ENCODE measurements at places on chromosomes 6 and 20.

DNA sequence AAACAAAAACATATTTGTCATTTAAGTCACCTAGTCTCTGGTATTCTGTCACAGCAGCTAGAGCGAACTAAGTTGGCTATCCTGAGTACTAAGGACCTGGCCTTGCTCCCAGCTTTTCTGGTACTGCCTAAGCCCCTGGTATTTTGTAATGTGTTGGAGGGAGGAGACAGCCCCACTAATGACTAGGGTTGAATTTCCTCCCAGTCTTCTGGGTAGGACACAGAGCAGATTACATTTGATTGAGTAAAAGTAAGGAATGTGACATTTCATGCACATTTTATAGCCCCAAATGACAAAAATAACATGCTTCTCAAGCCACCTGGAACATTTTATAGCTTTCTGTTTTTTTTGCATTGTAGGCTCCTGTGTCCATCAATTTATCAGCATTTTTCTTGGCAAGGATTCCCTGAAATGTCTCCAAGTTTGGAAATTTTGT is 47.9 kb upstream of the DDR1 start:
- no peak for DNase-seq

DNA sequence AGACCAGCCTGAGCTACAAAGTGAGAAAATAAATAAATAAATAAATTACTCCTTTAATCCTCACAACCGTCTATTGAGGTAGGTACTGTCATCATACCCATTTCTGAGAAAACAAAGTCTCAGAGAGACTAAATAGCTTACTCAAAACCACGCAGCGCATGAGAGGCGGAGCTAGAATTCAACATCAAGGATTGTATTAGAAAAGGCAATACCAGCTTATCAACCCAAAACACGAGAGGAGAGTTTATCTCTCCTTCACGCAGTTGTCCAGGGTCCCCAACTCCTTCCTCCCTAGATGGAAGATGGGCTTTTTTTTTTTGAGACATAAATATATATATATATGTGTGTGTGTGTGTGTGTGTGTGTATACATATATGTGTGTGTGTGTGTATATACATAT is 12.2 kb downstream of the HNF4A start:
- DNase-seq: no peak

- no peak for DNase-seq
Observed at GRCh38 chr6:149499066-149499465, 14.3 kb upstream of the ZC3H12D start.

GRCh38 chr6:2412731-2413130 is 167.3 kb upstream of the GMDS start:
- no peak for DNase-seq

- no peak for DNase-seq
Observed at GRCh38 chr6:122806291-122806690, 17.2 kb downstream of the SMPDL3A start.

DNA sequence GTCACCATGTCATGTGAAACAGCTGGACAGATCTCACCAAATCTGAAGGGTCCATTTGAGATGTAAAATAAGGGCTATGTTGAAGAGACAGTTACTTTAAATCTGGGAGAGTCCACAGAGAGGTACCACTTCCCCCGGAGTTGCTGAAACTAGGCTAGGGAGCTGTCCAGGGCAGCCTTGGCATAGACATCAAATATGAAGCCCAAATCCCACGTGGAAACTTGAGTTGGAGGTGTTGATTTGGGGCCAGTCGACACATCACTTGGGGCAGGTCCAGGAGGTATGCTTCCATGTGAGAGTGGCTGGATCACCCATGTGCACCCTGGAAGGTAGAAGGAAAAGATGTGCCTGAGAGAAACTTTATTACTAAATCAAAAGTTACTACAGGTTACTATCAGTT is 12.0 kb upstream of the SERPINB9 start:
- DNase-seq: no peak

DNA sequence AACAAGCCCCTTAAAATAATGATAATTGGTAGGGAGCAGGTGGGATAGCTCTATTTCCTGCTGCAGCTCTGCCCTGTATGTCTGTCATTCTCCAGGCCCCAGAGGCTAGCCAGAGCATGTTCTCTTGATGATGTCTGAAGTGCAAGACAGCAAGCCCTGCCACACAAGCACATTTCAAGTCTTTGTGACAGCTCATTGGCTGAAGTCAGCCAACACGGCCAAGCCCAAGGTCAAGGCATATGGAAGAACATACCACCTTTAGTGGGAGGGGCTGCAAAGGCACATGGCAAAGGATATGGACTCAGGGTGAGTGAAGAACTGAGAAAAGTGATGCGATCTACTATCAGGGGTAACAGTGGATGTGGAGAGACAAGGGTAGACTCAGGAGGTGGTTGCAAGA is 116.1 kb downstream of the PRND start:
- no peak for DNase-seq

DNA sequence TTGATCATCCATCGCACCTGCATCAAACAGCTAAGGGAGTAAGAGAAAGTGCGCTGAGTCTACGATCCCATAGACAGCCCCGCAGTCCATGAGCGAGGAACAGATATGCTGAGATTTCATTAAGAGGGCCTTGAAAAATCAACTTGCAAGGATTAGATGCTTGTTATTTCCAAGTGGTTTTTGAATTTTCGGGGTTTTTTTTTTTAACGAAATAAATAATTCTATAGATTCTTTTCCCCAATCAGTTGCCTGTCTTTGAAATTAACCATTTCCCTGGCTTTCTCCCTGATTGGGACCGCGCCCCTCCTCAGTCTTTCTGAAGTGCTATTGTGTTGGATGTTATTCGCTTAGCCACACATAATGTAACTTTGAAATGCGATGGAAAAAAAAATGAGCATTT is 48.6 kb downstream of the GNAS-AS1 start:
- DNase-seq: no peak

- DNase-seq: no peak
Observed at GRCh38 chr20:3784863-3785239, 1.7 kb downstream of the CENPB start.

DNA sequence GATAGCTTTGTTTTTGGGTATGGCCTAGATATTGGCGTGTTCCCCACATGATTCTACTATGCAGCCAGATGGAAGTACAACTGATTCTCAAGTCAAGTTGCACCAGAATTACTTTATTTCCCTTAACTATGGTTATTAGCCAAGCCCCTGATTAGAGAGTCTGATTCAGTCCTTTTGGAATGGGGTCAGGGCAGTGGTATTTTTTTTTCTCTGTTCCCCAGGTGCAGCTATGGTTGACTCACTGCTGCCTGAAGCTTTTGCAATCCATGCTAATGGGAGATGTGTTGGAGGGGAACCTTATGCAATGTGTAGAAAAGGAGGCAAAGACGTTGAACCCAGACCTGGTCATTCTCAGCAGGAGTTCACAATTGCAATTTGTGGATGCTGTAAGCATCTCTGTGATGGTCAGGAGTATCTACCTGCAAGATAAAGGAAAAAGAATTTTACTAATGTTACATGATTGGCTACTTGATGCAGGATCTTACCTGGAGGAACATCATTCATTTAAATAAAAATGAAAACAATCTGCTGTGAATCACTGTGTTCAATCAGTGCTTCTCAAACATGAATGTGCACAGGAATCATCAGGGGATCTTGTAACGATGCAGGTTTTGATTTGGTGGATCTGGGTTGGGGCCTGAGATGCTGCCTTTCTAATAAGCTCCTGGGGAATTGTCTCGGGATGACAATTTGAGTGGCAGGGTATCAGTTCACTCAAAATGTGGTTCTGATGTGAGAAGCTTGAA is 49.4 kb downstream of the PFDN4 start:
- no peak for DNase-seq

- no peak for DNase-seq
Observed at GRCh38 chr6:35476004-35476403, 7.8 kb downstream of the RPL10A start.

- no peak for DNase-seq
Observed at GRCh38 chr20:9928281-9928737, 89.4 kb upstream of the PAK5 start.

GRCh38 chr6:135319819-135320218 is 138.7 kb downstream of the MYB start:
- DNase-seq: no peak

DNA sequence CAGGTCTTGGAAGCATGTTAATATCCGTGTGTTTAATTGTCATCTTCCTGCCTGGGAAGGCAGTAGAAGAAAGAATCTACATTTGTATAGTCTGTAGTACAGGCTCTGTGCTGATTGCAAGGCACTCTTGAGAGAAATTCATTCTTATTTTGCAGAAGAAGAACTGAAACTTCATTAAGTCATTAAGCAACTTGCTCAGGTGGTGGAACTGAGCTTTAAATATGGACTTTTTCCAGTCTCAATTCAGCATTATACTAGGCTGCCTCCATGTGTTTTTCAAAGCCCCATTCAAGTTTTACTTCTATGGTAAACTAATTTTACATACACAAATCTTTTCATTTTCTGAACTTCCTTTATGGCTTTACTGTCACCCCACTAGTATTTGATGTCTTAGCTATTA is 18.7 kb downstream of the ZNF451 start:
- no peak for DNase-seq

- DNase-seq: no peak
Observed at GRCh38 chr6:160396292-160396691, 48.1 kb downstream of the SLC22A3 start.

- no peak for DNase-seq
Observed at GRCh38 chr6:119161438-119161837, 83.0 kb upstream of the FAM184A start.

DNA sequence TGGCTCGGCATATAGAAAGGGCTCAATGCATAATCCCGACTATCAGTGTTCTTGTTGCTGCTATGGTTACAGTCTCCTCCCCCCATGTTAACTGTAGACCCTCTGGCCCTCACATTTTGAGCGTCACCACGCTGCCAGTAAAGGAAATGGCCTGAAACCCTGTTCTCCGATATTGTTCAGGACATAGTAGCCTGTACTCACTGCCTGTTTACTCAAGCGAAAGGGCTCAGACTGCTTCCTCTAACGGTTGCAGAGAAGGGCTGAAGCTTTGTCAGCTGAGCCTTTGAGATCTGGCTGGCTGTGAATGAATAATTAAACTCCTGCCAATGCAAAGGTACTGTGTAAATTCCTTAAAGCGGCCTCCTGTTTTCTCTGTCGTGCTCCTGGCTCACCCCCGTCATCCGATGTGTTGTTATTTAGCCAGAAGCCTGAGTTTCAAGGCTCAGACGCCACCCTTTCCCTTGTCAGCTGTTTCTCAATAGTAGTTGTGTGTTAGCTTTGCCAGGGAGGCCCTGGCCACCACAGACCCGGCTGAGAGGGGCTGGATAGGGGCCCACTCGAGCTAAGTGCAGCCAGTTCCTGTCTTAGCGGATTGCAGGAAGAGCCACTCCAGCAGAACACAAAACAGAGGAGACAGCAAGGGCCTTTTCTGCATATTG is 31.2 kb upstream of the RALGAPA2 start:
- no peak for DNase-seq

DNA sequence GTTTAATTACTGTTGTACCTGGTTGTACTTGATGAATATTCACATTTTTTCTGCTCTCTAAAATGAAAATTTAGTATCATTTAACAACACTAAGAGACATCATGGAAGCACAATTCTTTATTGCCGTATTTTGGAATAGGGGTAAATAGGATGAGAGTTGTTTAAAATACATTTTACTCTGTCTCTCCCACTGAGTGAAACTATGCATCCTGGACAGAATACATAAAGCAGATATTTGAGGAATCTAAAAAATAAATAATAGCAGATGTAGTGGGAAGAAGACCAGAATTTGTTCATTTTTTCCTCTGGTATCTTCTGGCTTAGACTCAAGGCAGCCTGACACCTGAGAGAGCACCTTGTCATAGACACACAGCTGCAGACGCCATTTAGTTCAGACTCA is 119.1 kb upstream of the AHI1 start:
- DNase-seq: no peak

DNA sequence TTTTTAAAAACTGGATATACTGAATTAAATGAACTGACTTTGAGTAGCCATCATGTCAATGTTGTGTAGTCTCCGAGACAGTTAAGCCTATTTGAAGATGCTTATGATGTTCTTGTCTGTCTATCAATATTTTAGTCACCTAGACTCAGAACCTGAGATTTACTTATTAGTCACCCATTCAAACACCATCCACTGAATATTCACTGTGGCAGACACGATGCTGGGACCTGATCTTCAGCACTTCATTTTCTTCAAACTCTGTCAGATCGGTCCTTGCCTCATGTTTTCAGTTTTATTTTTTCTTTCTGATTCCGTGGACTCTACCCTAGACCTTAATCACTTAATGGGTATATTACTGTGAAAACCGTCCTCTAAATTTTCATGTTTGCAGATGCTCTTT is 123.7 kb upstream of the MCHR2 start:
- DNase-seq: no peak

GRCh38 chr6:26016245-26016962 is 53.8 kb downstream of the TRIM38 start:
- no peak for DNase-seq

DNA sequence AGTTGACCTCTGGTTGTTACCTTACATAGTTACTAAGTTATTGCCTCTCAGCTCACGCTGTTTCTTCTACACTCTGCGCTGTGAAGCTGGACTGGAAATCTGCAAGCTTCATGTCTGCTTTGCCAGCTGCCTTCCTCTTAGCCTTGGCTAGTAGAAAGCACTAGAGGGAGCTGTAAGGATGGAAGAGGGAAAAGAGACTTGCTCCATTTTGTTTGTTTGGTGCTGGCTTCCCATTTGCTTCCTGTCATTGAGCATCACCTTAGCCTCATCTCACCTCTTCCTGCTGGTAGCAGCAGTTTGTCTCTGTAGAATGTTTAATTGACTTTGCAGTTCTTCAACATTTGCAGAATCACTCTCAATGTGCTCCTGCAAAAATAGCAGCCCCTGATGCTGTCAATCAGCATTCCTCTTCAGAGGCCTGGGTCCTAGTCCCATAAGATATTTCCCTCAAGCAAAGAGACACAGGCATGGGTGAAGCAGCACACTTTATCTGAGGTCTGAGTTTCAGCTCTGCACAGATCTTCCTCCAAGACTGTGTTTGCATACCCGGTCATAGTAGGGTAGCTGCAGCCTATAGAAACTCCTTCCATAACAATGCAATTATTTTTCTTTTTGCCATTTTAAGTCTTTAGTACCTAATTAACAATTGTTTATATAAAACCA is 302.2 kb upstream of the EPHA7 start:
- peak; percentile 39 for DNase-seq

All from HEK293T (cell line).